ENCODE measurements at places on chromosomes 6 and 20.

DNA sequence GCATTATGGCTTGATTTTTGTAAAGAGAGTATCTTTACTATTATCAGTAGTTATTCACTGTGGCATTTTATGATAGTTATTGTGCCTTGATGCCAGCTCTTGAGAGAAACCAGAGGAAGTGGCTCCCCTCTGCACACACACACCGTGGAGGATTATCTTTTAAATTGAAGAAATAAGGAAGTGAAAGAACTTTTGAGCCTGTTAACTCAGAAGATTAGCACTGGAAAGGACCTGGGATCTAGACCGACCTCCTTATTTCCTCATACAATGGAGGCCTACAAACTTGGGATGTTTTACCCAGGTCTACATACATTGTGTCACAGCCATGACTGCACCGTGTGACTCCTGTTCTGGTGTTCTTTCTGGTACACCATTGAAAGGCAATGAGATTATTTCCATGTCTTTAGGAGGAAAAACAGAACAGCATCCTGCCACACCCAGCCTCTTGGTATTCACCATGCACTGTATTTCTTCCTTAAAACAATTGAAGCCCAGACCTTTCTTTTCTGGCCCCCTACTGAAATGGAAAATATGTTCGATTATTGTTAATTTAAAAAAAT lies 40.6 kb downstream of the HECA start:
- DNase-seq: no peak

DNA sequence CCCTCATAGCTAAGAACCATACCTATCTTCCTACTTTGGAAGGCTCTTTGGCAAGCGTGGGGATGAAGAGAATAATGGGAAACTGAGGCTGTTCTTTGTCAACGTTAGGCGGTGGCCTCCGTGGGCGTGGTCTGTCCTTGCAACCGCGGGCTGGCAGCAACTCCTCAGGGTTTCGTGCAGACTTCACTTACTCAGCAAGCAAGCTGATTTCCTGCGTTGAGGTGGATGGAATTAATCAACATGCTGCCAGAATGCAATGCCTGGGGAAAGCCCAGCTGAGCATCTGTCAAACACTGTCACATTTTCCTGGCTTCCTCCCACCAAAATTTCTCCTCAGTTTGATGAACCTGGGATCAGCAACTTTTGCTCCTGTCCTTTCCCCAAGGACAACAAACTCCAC lies 9.2 kb upstream of the IL17F start:
- no peak for DNase-seq

- no peak for DNase-seq
Measured at GRCh38 chr20:61806995-61807394, 258.7 kb downstream of the TAF4 start.

DNA sequence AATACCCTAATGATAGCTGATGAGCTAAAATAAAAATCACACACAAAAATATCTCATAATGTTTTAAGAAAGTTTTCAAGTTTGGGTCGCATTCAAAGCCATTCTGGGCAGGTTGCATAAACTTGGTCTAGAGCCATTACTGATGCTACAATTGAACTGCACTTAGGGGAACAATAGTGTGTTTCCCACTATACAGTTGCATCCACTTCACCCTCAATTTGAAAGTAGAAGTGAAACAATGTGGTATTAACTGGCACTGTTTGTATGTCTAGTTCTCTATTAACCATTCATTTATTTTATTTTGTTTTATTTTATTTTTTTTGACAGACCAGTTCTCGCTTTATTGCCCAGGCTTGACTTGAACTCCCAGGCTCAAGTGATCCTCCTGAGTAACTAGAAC lies 23.0 kb upstream of the STK38 start:
- no peak for DNase-seq

GRCh38 chr6:167005350-167006159 lies 6.4 kb downstream of the CEP43 start:
- no peak for DNase-seq

- DNase-seq: no peak
Measured at GRCh38 chr6:163248051-163248450, 166.5 kb upstream of the QKI start.

DNA sequence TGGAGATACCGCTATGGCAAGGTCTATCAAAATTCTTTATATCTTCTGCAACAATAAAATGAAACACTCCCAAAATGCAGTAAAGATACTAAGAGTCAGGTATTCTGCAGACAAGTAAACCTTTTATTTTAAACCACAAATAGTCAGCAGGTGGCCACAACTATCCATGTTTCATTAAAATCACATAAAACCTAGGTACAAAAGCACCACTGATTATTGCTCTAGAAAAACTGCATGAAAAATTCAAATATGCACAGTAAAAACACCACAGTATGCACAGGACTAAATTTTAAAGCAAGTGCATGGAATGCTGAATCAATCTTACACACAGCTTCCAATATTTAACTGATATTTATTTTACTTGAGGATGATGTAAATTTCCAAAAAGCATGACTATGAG lies 33.3 kb downstream of the HMGN3 start:
- DNase-seq: no peak

All from type B pancreatic cell (in vitro differentiated cells).